HCT116 (cell line): ENCODE measurements at places on chromosomes 2 and 18. TPM values are rescaled to one million over a fixed set of nuclear protein-coding genes. Genes with fewer than 3 reads are reported as not detected.

UCN gene
- total RNA-seq, result 8.0 TPM

TNFAIP6 gene
- not detected for total RNA-seq

TCF7L1 gene
- total RNA-seq, result 10.3 TPM

PARD6G gene
- total RNA-seq, result 12.8 TPM

BOLL gene
- not detected for total RNA-seq

HOXD10 gene
- total RNA-seq, result not detected

DNA sequence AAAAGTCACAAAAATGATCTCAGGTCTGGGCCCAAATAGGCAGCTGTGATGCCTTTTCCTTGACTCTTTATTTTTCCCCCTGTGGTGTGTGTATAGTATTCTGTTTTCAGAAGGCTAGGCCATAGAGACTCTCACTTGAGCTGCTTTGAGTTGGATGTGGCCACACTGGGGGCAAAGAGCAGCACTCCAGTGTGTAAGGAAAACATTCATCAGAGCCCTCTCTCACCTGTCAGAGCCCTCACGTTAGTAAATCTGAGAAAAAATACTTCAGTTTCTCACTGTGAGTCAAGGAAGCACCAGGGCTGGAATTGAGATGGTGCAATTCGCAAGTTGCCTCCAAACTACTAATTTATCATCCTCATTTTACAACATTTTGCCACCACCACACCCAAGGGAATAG lies 136.1 kb downstream of the ST6GAL2 start:
- no peak overlapping the region for H3K4me3 ChIP-seq
- no peak for DNase-seq
- H3K27me3 ChIP-seq, result no peaks in the 10 kb centered on the region
- H3K36me3 ChIP-seq, result no peaks in the 10 kb centered on the region
- H3K4me1 ChIP-seq, result no peaks in the 10 kb centered on the region
- H3K27ac ChIP-seq, result no peak overlapping the region

DNA sequence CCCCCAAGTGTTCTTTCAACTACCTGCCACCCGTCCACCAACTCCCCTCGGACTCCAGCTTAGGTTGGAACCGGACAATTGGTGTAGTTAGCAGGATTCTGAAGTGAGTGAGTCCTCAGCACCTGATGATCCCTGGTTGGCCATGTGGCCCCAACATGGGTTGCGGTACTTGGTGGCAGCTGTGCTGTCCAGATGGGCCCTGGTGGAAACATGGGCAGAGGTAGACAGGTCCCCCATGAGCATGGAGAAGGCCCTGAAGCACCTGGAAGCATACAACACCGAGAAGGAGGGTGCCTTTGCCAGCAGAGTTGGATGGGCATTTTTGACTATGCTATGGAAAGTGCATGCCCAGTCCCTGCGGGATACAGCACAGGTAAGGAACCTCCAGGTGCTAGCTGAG lies 11.0 kb upstream of the C2orf42 start:
- no peaks in the 10 kb centered on the region for H3K27me3 ChIP-seq
- no peak for DNase-seq
- no peak overlapping the region for H3K27ac ChIP-seq
- no peaks in the 10 kb centered on the region for H3K36me3 ChIP-seq
- no peak overlapping the region for H3K4me3 ChIP-seq

DNA sequence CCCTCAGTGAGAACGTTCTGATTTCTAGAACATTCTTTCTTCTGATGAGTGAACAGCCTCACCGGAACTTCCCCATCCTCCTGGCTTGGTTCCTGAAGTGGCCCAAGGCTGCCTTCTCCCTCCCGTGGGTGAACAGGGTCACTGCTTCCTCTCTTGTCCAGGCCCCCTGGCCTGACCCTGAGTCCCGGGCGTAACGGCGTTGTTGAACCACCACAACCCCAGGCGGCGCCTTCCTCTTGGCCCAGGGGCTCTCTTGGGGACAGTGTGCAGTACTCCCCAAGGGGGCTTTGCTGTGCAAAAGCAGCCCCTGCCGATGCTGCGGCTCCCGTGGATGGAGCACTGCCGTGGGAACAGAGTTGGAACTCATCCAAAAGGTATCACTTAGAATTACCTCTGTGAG lies 147.2 kb downstream of the TSN start:
- H3K4me3 ChIP-seq, result no peak overlapping the region
- no peak overlapping the region for H3K27ac ChIP-seq
- H3K36me3 ChIP-seq, result no peaks in the 10 kb centered on the region
- no peak for DNase-seq
- H3K4me1 ChIP-seq, result no peaks in the 10 kb centered on the region

- H3K4me3 ChIP-seq, result no peak overlapping the region
- no peaks in the 10 kb centered on the region for H3K4me1 ChIP-seq
- H3K27ac ChIP-seq, result no peak overlapping the region
- no peak for DNase-seq
- no peaks in the 10 kb centered on the region for H3K36me3 ChIP-seq
Measured at GRCh38 chr2:208792766-208793165, 386.2 kb downstream of the PTH2R start.

DNA sequence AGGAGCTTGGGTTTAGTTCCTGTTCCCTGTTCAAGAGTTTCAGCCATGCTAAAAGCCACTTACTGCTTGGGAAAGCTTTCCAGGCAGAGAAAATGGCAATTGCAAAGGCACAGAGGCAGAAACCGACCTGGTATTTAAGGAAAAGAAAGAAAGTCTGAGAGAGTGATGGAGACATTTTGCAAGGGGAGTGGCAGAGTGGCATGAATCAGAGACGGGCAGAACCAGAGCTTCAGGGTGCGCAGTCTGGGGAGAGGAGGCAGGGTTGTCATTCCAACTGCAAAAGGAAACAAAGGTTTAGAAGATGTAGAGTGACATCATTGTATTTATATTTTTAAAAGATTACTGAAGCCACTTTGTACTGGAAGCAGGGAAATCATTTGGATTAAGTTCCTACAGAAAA lies 14.9 kb upstream of the GNAL start:
- H3K4me1 ChIP-seq, result no peaks in the 10 kb centered on the region
- H3K4me3 ChIP-seq, result no peak overlapping the region
- H3K27ac ChIP-seq, result no peak overlapping the region
- no peaks in the 10 kb centered on the region for H3K36me3 ChIP-seq
